Ascending aorta (tissue), 2 donors: ENCODE measurements at places on chromosomes 6 and 20. TPM values are rescaled to one million over a fixed set of nuclear protein-coding genes. Genes with fewer than 3 reads are reported as not detected.

Gene KCNG1
- total RNA-seq = 6.6 TPM

Gene TRIM15
- not detected for total RNA-seq

- DNase-seq = no peak
Observed at GRCh38 chr20:3998998-3999397, 16.4 kb downstream of the RNF24 start.

Gene FAXC
- not detected for total RNA-seq

DNA sequence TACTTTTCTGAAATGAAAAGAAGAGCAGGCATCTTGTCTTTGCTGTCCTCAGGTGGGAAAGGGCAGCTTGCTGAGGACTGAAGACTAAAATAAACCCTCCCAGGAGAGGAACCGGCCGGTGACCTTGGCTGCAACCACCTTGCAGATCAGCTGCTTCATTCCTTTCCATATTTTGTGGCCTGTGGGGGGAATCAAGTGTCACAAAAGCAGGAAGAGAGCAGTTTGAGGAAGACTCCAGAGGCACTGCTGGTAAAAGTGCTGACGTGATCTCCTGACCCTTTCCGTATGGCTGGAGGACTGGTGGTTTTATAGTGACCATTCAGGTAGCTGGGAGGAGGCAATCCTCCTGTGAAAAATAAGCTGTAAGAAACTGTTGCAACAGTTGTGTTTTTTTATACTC is 157.0 kb downstream of the PLCB4 start:
- DNase-seq = no peak

GRCh38 chr6:19289457-19289856 is 547.7 kb upstream of the ID4 start:
- no peak for DNase-seq

- DNase-seq = no peak
Observed at GRCh38 chr20:5751856-5752255, 1.7 kb downstream of the SHLD1 start.
